Glomerular endothelial cell (primary cell): ENCODE measurements at places on chromosomes 11 and 22. TPM values are rescaled to one million over a fixed set of nuclear protein-coding genes. Genes with fewer than 3 reads are reported as not detected.

- no peak for DNase-seq
Observed at GRCh38 chr11:8253566-8253965, 10.1 kb downstream of the LMO1 start.

GRCh38 chr11:122189229-122189628, 73.2 kb upstream of the BLID start:
- DNase-seq, result peak; percentile 77

The OR6M1 gene
- total RNA-seq, result not detected in 2 replicates

DNA sequence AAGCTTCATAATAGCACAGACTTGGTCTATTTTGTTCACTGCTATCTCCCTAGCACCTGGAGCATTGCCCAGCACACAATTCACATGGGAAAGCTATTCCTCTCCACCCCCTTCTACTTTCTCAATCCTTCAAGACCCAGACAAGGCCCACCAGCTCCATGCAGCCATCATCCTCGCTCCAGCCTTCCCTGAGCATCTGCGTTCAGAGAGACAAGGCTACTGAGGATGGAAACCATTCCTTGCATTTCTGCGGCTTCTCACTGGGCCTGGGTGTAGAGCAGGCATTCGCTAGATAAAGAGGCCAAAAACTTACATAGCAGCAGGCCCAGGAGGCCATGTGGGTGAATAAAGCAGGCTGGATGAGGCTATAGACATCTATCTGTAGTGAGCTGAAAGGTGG, 530.8 kb downstream of the BUD13 start:
- no peak for DNase-seq

GRCh38 chr11:134543645-134544044, 131.6 kb upstream of the B3GAT1 start:
- DNase-seq, result no peak

- no peak for DNase-seq
Observed at GRCh38 chr11:61866958-61867343, 24.4 kb downstream of the FADS3 start.

The MS4A12 gene
- not detected in 2 replicates for total RNA-seq

DNA sequence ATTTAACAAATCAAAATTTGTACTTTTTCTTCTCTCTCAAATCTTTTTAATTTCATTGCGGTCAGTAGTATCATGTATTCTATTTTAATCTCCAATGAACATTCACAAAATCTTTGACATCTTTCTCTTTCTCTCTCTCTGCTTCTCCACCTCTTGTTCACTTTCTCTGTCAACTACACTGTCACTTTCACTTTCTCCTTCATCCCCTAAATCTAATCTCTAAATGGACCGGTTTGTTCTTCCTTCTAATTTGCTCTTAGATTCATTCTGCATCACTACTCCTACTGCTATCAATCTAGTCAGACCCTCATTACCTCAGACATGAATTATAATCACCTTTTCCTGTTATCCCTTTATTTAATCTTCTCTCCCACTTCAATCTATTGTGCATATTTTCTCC, 18.6 kb downstream of the CCDC73 start:
- DNase-seq, result no peak

DNA sequence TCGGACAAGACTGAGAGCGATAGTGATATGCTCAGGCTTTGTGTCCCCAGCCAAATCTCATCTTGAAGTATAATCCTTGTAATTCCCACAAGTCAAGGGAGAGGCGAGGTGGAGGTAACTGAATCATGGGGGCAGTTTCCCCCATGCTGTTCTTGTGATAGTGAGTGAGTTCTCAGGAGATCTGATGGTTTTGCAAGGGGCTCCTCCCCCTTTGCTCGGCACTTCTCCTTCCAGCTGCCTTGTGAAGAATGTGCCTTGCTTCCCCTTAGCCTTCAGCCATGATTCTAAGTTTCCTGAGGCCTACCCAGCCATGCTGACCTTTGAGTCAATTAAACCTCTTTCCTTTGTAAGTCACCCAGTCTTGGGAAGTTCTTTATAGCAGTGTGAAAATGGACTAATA, 7.5 kb upstream of the FOLR2 start:
- no peak for DNase-seq

- DNase-seq, result no peak
Observed at GRCh38 chr11:123194337-123195187, 486 bp downstream of the CLMP start.

DNA sequence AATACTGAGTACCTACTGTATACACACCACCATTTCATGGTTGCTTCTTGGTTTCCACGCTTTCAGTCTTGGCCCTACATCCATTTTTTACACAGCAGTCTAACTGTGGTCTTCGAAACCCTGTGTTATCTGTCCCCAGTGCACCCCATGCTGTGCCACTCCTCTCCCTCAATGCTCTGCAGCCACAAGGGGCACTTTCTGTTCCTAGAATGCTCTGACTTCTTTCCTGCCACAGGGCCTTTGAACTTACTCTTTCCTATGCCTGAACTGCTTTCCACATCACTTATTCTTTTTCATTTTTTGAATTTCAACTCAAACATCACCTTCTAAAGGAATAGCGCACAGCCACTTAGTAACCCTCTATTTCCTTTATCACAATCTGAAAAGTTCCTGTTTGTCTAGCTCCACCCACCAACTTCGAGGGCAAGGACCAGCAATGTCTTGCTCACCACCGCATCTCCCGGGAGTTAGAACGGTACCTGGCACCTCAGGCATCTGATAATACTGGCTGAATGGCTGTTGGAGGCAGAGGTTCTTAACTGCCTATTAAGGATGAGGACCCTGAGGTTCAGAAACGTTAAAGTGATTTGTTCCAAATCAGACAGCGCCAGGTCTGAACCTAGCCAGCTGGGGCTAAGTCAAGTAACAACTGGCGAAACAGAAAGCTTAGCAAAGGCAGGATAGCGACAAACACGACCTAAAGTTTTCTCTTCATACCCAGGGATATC, 568 bp downstream of the ALG8 start:
- DNase-seq, result no peak

- DNase-seq, result no peak
Observed at GRCh38 chr11:64253481-64253880, 2.2 kb downstream of the PLCB3 start.

GRCh38 chr11:63889344-63889743, 27.6 kb downstream of the RCOR2 start:
- DNase-seq, result no peak

DNA sequence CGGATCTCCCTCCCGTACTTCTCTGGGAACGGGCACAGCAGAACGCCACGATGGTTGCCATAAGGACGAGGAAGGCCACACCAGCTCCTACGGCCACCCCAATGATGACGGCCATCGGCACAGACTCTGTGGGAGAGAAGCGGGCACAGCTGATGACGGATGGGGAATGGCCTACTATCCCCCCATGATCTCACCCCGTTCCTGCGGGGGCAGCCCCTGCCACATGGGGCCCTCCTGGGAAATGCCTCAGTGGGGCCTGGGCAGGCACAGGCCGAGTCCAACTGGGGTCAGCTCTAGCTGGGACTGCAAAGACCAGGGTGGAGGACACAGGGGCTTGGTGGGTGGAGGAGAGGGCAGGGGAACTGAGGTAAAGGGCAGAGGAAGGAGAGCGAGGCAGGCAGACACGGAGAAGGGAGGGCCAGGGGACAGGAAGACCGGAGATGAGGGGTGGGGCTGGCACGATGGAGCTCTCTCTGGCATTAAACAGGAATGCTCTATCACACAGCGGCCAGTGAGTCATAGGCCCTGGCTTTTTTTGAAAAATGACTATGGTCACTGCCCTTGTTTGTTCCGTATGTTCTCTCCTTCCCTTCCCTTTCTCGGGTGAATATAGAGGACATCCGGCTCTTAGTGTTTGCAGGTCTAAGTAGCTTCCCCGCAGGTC, 76.0 kb downstream of the ST3GAL4 start:
- DNase-seq, result peak; percentile 33

DNA sequence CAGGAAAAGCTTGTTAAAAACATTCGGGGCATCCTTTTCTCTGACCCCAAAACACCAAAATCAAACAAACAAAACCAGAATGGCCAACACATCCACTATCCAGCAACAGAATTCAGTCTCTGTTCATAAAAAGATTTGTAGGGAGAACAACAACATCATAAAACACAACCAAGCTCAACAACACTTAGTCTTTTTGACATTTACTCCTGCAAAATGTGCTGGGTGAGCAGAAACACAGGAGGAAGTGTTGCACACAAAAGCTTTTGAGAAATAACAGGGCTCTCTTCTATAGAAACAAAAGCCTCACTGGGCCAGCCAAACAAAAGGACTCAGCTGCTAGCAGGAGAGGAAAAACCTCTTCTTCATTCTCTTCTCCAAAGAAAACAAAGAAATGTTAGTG, 736.0 kb upstream of the CCDC90B start:
- DNase-seq, result no peak

- no peak for DNase-seq
Observed at GRCh38 chr22:22110548-22111266, 128.1 kb upstream of the TOP3B start.

The TRPM5 gene
- total RNA-seq, result not detected in 2 replicates

The PAMR1 gene
- total RNA-seq, result 0.18 TPM in 1 of 2 replicates, not detected in the other

The TMEM41B gene
- 28.1 and 31.7 TPM in 2 replicates for total RNA-seq
